ENCODE measurements at places on chromosomes 1 and 21.

GRCh38 chr1:184449916-184450315 lies 63.1 kb downstream of the C1orf21 start:
- no peak for DNase-seq

DNA sequence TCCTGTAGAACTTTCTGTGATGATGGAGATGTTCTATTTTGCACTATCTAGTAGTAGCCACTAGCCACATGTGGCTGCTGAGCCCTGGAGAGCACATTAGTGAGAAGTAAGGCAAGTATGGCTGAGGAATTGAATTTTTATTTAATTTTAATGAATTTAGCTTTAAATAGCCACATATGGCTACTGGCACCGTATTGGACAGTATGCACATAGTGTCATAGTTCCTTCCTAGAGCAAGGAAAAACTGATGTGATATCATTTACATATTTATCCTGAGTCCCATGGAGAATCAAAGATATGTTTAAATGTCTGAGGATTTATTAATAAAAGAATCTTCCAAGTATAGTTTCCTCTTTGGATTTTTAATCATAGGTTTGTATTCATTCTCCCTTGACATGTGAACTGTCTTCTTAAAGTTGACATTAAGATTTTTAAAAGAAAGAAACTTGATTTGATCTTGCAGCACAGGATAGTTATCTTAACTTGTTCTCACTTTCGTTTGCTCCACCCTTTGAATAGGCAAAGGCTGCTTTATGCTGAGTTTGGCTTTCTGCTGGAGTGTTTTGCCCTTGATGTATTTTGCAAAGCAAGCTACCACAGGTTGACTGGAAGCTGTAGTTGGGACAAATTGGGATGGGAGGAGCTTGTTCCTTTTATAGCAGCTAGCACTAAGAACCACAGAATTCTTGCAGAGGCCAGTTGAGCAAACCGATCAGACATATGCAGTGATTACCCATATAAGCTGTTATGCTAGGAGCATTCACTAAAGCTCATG lies 129.7 kb downstream of the VPS13D start:
- no peak for DNase-seq

GRCh38 chr21:36471254-36471723 lies 8.6 kb downstream of the CLDN14 start:
- no peak for DNase-seq

- DNase-seq, result no peak
Measured at GRCh38 chr1:17633654-17634053, 94.2 kb downstream of the ARHGEF10L start.

GRCh38 chr1:222697203-222697602 lies 15.1 kb downstream of the AIDA start:
- no peak for DNase-seq

- no peak for DNase-seq
Measured at GRCh38 chr21:31732597-31733550, 956 bp upstream of the SCAF4 start.

DNA sequence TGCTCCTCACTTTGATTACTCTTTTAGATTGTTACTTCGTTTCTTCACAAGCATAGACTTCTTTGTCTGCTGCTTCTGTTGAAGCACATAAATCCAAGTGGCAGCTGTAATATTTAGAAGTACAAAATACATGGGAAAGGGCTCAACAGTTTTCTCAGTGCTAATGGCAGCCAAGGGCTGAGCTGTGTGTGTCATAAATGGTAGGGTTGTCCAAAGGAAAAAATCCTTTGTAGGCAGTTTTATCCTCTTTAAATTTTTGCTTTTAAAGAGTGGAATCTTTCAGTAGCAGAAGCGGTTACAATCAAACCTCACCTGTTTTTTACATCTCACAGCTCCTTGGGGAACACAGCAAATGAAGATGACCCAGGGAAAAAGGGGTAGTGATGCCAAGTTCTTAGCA lies 650.8 kb downstream of the PLPP3 start:
- no peak for DNase-seq

- DNase-seq, result no peak
Measured at GRCh38 chr1:110879758-110880606, 7.0 kb downstream of the CD53 start.
